NCI-H2081 (cell line): ENCODE measurements at places on chromosomes 11 and 22.

DNA sequence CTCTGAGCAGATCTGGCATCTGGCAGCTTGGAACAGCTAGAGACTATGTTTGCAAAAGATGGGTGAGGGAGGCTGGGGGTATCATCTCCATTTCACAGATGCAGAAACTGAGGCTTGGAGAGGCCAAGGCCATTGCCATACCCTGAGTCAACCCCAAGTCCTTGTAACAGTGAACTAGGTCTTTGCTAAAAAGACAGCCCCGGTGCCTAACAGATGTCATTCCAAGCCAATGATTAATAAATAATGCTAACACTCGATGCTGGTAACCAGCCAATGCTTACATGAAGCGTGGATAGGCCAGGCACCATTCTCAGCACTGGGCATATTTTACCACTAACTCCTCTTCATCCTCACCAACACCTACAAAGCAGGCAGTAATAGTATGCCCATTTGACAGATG, 164.0 kb downstream of the MN1 start:
- DNase-seq: no peak

GRCh38 chr11:86395061-86395551, 20.4 kb downstream of the CCDC81 start:
- DNase-seq: no peak

GRCh38 chr11:61028135-61028729, 56.8 kb downstream of the CD6 start:
- no peak for DNase-seq

DNA sequence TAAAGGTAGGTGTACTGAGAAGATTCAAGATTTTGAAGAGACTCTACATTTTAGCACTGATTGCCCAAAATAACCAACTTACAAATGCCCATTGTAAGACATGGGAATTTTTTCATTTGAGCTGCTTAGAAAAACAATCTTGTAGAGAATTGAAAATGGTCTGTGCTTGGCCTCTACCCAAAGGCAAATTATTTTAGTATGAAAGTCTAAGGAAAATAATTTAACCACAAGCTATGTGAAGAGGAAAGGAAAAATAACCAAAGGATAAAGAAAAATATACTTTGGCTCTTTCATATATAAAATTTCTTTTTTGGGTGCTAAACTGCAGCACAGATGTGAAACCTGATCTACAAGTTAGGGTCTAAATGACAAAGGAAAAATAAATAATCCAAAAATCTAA, 54.9 kb downstream of the ME3 start:
- DNase-seq: no peak
